Stimulated activated CD8-positive, alpha-beta memory T cell treated with anti-CD3 and anti-CD28 coated beads, Interleukin-15, amount 100 ng/mL, for 24 hours (primary cell): ENCODE measurements at places on chromosomes 3 and 15.

DNA sequence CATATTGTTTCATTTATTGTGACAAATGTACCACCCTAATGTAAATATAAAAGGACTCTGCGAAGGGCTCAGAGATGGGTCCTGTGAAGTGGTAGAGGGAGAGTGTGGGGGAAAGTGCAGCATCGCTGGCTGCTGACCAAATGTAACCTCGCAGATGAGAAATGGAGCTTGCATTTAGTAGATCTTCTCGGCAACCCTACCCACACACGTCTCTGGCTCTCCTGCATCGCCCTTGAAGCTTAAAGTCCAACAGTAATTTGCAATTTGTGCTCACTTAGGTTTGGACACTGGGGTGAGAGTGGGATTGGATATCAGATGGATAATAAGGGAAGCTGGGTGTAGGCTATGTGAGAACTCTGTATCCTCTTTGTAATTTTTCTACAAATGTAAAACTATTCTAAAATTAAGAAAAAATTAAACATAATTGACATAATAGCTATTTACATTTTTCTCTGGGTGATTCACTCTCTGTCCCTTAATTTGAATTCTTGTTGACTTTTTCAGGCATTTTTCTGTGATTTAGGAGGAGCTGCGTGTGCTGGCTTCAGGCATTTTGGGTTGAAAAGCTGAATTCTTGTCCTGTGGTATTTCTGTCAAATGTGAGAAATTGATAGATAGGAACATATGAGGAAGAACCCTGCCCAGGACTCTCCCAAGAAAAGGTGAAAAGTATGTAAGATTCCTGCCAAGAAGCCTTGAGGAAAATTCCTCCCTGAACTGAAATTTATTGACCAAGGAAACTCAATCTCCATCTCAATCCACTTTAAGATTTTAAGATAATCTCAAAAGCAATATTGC, 524.7 kb upstream of the MCTP2 start:
- no peak for DNase-seq

DNA sequence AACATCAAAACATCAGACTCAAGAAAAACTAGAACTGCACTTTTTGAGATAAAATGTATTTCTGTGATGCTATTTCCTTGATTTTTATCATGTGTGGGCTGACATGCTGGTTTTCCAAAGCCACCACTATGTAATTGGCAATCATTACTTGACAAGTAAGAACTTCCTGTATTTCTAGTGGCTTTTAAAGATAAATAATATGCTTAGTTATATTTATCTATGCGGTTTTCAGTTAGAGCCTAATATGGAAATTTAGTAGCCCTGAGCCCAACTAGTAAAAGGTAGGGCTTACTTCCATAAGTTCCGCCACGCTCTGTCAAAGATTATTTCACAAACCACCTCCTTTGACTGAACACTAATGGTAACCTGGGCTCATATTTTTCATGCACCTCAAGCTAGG, 91.6 kb downstream of the PPARG start:
- no peak for DNase-seq

GRCh38 chr15:65832549-65833364, 36.5 kb upstream of the RAB11A start:
- peak; percentile 12 for DNase-seq

- no peak for DNase-seq
Measured at GRCh38 chr3:7789324-7789723, 712.3 kb upstream of the LMCD1 start.

GRCh38 chr3:149384167-149384566, 6.7 kb upstream of the TM4SF1 start:
- no peak for DNase-seq

GRCh38 chr3:197503652-197504051, 52.1 kb downstream of the BDH1 start:
- DNase-seq = no peak

GRCh38 chr15:74144153-74144775, 13.9 kb downstream of the ISLR2 start:
- no peak for DNase-seq

DNA sequence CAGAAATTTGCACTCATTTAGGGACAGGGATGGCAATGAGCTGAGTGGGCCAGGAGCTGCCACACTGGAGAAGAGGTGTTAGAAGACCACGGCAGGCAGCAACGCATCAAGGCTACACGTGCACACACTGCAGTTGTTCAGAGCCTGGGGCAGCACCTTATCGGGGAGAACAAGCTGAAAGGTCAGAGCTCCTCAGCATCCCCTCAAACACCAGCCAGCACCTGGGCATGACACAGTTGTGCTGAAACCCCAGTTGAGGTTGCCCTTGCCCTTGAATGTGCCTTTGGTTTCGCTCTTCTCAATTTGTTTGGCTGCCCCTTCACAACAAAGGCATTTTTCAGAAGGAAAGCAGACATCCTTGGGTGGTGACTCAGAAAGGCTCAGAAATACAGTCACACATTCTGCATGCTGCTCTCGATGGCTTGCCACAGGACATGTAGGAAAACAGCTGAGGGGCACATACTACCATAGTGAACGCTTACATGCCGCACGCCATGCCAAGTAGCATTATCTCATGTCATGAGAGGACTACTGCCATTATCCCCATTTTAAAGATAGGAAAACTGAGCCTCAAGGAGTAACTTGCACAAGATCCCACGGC, 57.6 kb downstream of the ST8SIA2 start:
- DNase-seq = no peak

DNA sequence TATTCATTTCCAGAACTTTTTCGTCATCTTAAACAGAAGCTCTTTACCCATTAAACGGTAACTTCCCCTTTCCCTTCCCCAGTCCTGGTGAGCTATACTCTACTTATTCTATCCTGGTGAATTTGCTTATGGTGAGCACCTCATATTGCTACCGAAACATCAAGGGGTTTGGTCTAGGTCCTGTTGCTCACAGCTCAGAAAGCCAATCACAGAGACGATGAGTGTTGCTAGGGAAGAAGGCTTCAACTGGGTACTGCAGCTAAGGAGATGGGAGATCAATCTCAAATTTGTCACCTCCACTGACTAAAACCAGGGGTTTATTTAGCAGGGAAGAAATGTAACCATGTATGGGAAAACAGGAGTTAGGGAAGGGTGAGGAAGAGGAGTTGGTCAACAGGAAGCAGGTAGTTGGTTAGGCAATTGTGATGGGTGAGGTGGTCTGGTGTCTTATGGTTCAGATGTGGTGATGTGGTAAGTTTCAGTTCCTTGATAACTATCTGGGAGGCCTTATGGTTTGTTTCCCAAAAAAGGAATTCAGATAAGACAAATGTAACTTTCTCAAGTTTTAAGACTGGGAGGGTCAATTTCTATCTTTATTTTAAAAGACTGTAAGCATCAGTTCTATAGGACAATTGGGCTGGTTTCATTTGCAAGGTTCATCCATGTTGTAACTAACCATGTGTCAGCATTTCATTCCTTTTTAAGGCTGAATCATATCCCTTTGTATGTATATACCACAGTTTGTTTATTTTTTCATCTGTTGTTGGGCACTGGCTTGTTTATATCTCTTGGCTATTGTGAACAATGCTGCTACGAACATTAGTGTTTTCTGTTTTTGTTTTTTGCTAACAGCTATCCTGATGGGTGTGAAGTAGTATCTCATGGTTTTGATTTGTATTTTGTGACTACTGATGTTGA, 24.3 kb downstream of the ARHGAP11B start:
- no peak for DNase-seq

DNA sequence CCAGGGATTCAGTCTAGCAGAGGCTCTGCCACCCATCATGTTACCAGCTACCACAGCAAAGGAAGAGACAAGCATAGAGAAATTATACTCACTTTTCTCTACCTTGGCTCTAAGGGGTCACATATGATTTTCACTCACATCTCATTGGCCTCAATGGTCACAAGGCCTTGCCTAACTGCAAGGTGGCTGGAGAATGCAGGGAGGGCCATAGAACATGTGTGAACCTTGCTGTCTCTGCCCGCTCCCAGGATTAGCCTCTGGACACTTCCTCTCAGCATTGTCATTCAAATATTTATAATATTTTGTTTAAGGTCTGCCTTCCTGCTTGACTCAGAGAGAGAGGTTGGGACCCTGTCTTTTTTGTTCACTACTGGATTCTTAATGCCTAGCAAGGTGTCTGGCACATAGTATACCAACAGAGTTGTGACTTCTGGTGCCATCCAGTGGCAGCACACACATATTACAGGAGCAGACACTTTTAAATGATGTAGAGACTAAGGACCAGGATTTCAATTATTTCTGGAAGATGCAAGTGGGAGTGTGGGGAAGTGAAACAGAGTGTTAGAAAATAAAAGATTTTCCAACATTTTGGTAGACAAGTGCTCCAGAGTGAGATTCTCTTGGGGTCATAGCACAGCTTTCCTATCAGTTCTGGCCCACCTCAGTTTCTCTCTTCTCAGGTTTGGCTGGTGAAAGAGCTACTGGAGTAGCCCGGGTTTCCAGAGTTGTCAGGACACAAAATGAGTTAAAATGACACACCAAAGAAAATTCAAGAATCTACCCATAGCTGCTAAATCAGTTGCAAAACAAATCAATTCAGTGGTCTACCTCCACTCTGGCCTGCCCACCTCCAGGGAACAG, 119.0 kb upstream of the RASGRP1 start:
- no peak for DNase-seq

DNA sequence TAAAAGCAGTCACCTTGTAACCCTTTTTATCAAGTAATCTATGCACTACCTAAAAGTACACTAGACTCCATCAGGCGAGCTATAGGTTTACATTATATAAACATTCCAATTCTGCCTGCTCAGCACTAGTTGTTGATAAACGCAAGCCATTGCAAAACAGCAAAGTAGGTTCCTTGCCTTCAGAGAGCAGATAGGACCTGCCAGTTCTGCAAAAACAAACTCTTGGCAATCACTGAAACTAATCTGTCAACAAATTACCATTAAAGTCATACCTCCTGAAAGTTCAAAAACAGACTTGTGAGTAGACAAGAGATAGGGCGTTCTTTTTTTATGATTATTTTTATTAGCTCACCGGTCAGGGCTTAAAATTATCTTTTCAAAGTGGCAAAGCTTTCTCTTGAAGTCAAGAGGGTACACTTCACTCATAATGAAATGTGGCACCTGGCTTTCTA, 392.5 kb downstream of the FOXP1 start:
- DNase-seq = no peak

GRCh38 chr15:93213281-93213680, 124.3 kb upstream of the RGMA start:
- DNase-seq = no peak

- DNase-seq = no peak
Measured at GRCh38 chr3:44865272-44866035, 3.7 kb downstream of the TMEM42 start.

- DNase-seq = no peak
Measured at GRCh38 chr15:38576837-38577236, 12.2 kb upstream of the RASGRP1 start.

DNA sequence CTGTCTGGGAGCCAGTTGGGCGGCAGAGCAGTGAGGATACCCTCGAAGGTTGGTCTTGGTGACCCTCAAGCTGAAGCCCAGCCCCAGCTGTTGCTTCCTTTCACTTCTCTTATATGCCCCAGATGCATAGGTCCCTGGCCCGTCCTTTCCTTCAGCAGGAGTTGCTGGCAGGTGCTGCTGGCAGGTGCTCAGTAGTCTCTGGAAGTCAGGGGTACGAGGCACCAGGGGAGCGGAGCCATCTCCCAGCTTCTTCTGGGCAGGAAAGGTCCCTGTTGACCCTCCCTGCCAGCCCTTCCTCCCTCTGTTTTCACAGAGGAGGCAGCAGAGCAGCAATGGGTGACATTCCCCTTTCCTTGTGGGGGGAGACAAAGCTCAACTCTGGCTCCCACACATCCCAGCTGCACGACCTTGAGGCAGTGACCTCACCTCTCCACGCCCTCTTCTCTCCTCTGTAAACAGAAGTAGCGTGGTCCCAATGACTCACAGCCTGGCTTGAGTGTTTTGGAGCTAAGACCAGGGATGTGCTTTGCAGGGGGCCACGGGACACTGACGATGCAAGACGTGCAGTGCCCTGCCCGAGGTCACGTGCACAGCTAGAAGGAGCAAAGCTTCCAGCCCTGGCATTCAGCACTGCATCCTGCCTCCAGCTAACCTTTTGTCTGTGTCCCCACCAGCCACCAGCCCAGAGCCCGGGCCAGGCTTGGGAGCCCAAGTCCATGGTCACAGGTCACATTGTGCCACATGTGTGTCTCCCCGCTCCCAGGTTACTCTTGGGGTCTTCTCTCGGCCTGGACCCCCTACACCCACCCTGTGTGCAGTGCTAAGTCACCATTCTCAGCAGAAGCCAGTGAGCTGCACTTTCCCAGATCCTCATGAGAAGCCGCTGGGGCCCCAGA, 49.7 kb downstream of the SLC6A6 start:
- no peak for DNase-seq

DNA sequence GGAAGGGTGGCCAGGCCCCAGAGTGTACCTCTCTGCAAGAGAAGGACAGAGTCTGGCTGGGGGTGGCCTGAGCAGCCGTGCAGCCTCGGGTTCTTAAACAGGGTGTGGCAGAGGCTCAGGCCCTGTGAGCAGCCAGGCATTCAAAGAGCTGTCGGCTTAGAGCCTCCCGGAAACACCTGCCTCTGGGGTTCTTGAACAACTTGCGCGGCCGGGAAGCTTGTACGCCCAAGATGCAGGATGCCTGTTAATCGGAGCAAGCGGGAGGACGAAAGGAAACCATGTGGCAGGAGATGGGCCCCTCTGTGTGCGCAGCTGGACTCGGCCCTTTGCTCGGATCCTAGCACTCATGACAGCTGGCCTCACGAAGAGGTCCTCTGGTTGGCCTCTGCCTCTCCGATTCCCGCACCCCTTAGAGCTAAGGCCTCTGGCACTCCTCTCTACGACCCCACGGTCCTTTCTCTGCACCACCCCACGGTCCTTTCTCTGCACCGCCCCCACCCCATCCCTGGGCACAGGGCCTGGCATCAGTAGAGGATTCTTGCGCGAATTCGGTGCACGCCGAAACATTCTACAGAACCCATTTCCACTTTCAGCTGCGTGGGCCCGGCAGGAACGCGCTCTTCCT, 23.9 kb upstream of the TXNRD3 start:
- DNase-seq = no peak

GRCh38 chr15:46127361-46127874, 492.6 kb downstream of the SQOR start:
- no peak for DNase-seq

- DNase-seq = no peak
Measured at GRCh38 chr3:177611752-177612334, 414.6 kb upstream of the TBL1XR1 start.

- DNase-seq = no peak
Measured at GRCh38 chr15:44706946-44707636, 4.0 kb downstream of the PATL2 start.
